ENCODE measurements at places on chromosomes 4 and X. TPM values are rescaled to one million over a fixed set of nuclear protein-coding genes. Genes with fewer than 3 reads are reported as not detected.
A peak's percentile ranks its signal among the peaks of the same experiment; 100 is the strongest.

GRCh38 chrX:41045960-41046567 is 39.2 kb upstream of the USP9X start:
- H3K27me3 ChIP-seq = peaks cover 10% of the 10 kb centered on the region
- no peak overlapping the region for H3K4me3 ChIP-seq
- no peaks in the 10 kb centered on the region for H3K36me3 ChIP-seq
- no peaks in the 10 kb centered on the region for H3K4me1 ChIP-seq
- no peak for DNase-seq
- H3K27ac ChIP-seq = no peak overlapping the region

DNA sequence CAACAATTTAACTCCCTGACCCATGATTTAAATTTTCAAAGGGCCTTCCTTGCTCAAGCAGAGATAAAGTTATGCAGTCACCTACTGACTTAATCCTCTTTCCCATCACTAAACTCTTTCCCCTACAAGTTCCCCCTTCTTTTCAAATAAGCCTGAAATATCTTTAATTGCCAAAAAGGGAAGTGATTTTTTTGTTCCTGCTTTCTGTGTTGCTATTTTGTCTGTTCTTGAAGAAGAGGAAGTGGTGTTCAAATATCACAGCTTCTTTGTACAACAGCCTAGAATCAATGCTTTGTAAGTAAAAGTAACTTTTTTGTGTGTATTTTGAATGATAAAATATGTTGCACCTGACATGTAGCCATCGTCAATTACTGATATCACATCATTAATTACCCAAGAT is 595.9 kb downstream of the CENPC start:
- H3K36me3 ChIP-seq = no peaks in the 10 kb centered on the region
- no peak overlapping the region for H3K27ac ChIP-seq
- no peak overlapping the region for H3K4me3 ChIP-seq
- H3K27me3 ChIP-seq = no peaks in the 10 kb centered on the region
- H3K4me1 ChIP-seq = no peaks in the 10 kb centered on the region
- DNase-seq = no peak

Gene VEGFD
- polyA plus RNA-seq = not detected

GRCh38 chrX:23332101-23332887 is 2.4 kb upstream of the PTCHD1 start:
- H3K4me1 ChIP-seq = peaks cover 2% of the 10 kb centered on the region
- peak overlapping the region; percentile 10 for H3K4me3 ChIP-seq
- no peak for DNase-seq

Gene DCAF4L1
- 0.08 TPM for polyA plus RNA-seq

- H3K27me3 ChIP-seq = no peaks in the 10 kb centered on the region
- H3K4me3 ChIP-seq = no peak overlapping the region
- DNase-seq = no peak
- H3K36me3 ChIP-seq = no peaks in the 10 kb centered on the region
- no peak overlapping the region for H3K27ac ChIP-seq
- no peaks in the 10 kb centered on the region for H3K4me1 ChIP-seq
Measured at GRCh38 chrX:47776292-47777006, 60.3 kb upstream of the ZNF81 start.

GRCh38 chr4:6184169-6184568 is 16.2 kb downstream of the JAKMIP1 start:
- peaks cover 36% of the 10 kb centered on the region for H3K4me1 ChIP-seq
- peaks cover 6% of the 10 kb centered on the region for H3K27me3 ChIP-seq
- H3K27ac ChIP-seq = no peak overlapping the region
- no peak overlapping the region for H3K4me3 ChIP-seq
- peaks cover 31% of the 10 kb centered on the region for H3K36me3 ChIP-seq
- no peak for DNase-seq

Gene MSL3
- 40.5 TPM for polyA plus RNA-seq

Gene RASSF6
- not detected for polyA plus RNA-seq

Gene PAGE4
- not detected for polyA plus RNA-seq

DNA sequence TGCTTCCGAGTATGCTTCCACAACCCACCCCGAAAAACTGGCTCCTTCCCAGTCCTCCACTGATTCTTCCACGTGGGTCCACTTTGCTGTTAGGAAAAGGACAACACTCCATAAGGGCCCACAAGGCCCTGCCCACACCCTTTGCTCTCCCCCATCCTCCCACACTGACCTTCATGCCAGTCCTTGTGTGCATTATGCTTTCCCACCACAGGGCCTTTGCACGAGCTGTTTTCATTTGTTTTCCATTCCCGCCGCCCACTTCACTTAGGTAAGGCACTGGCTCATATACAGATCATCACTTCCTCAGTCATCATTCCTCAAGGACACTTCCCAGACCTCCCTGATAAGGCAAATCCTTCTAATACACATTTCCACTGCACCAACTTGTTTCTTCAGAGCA is 16.8 kb upstream of the SEL1L3 start:
- no peak for DNase-seq

Gene CLNK
- polyA plus RNA-seq = 1.8 TPM

GRCh38 chr4:150305995-150306394 is 227.8 kb downstream of the DCLK2 start:
- no peak for DNase-seq
- H3K27me3 ChIP-seq = no peaks in the 10 kb centered on the region
- H3K27ac ChIP-seq = no peak overlapping the region
- H3K4me3 ChIP-seq = no peak overlapping the region
- H3K36me3 ChIP-seq = peaks cover 7% of the 10 kb centered on the region

DNA sequence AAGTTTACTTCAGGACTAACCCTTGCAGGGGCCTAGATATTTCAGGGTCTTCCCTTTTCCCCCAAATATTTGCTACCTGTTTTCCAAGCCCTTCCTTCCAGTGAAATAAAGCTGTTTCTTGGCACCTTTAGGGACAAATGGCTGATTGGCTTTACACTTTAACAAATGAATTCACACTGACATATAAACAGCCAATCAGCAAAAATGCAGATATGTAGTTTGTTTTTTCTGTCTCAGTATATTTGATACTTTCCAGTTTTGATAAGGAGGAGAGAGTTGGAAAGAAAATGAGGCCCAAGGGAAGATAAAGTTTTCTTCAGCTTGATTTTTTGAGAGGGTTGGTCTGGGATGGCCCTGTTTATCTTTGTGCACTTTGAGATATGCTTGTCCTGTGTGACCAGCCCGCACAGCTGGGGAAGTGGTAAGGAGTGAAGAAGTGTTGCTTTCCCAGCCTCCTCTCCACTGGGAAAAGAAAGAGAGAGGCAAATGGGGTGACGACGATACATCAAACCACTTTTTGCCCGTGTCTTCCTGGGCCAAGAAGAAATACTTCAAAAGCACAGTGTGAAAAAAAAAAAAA is 67.5 kb downstream of the MGST2 start:
- no peak overlapping the region for H3K4me3 ChIP-seq
- peaks cover 13% of the 10 kb centered on the region for H3K27me3 ChIP-seq
- no peak for DNase-seq
- H3K4me1 ChIP-seq = peaks cover 10% of the 10 kb centered on the region

DNA sequence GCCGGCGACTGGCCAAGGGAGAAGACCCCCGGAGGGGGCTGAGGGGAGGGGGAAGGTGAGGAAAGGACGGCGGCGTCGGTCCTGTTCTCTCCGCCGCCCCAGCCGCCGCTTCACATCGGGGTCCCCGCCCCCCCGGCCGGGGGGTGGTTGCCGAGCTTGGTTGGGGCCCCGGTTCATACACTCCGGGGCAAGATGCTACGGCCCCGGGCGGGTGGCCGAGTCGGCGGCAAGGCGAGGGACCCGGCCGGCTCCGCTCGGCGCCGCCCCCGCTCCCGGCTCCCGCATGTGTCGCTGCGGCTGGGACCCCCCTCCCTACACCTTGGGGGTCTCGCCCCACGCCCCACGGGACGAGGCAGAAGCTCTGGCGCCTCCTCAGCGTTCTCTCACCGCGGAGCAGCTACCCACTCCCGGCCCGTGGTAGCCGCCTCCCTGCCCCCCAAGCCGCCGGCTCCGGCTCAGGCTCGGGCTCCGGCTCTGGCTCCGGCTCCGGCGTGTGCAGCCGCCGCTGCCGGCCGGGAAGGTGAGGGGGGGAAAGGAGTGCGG is 461 bp downstream of the FBXW7 start:
- H3K4me3 ChIP-seq = peak overlapping the region; percentile 96
- H3K4me1 ChIP-seq = peaks cover 84% of the 10 kb centered on the region
- peak overlapping the region; percentile 100 for H3K27ac ChIP-seq
- H3K27me3 ChIP-seq = peaks cover 20% of the 10 kb centered on the region
- H3K36me3 ChIP-seq = no peaks in the 10 kb centered on the region

GRCh38 chrX:14361435-14361834 is 167.9 kb upstream of the GLRA2 start:
- H3K4me3 ChIP-seq = no peak overlapping the region
- H3K4me1 ChIP-seq = no peaks in the 10 kb centered on the region
- no peak for DNase-seq
- H3K36me3 ChIP-seq = no peaks in the 10 kb centered on the region
- H3K27me3 ChIP-seq = no peaks in the 10 kb centered on the region
- H3K27ac ChIP-seq = no peak overlapping the region

Gene SAGE1
- not detected for polyA plus RNA-seq

Gene CSN1S1
- 1.5 TPM for polyA plus RNA-seq

GRCh38 chr4:75637176-75637575 is 6.8 kb upstream of the CDKL2 start:
- peaks cover 2% of the 10 kb centered on the region for H3K4me1 ChIP-seq
- no peak overlapping the region for H3K4me3 ChIP-seq
- no peaks in the 10 kb centered on the region for H3K36me3 ChIP-seq
- DNase-seq = no peak
- H3K27me3 ChIP-seq = peaks cover 4% of the 10 kb centered on the region

Gene PF4V1
- polyA plus RNA-seq = not detected

Gene GPR119
- not detected for polyA plus RNA-seq

Gene SHROOM2
- polyA plus RNA-seq = not detected

Gene RTL5
- polyA plus RNA-seq = 0.19 TPM

Gene CT83
- not detected for polyA plus RNA-seq

Gene SLC10A4
- polyA plus RNA-seq = not detected

DNA sequence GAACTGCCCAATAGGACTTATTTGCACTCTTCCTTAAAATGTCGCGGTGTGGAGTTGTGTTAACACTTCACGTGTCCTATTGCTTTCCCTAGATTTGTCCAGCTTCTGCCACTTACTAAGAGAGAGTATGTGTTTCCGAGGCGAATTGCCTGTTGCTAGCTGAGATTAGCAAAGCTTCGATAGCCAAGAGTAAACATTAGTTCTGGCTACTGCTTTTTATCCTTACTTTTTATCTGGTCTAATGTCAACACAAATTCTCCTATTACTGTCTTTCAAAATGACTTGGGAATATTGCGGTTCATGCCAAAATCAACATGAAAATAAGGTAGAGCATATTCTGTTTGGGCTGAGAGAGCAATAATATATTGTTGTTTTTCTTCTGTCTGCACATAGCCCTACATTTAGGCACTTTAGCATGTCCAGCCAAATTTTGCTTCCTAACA is 90.4 kb upstream of the VEGFC start:
- DNase-seq = no peak
- no peak overlapping the region for H3K4me3 ChIP-seq
- H3K4me1 ChIP-seq = no peaks in the 10 kb centered on the region
- no peak overlapping the region for H3K27ac ChIP-seq
- H3K27me3 ChIP-seq = no peaks in the 10 kb centered on the region

Gene BRS3
- not detected for polyA plus RNA-seq

DNA sequence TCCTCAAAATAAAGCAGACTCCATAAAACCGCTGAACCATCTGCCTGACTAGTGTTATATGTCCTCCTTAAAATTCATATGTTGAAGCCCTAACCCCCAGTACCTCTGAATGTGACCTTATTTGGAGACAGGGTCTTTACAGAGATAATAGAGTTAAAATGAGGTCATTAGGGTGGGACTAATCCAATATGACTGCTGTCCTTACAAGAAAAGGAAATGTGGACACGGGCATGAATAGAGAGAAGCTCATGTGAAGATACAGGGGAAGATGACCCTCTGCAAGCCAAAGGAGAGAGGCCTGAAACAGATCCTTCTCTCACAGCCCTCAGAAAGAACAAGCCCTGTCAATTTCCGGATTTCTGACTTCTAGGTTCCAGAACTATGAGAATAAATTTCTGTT is 82.0 kb upstream of the KLHL13 start:
- no peaks in the 10 kb centered on the region for H3K36me3 ChIP-seq
- no peak overlapping the region for H3K27ac ChIP-seq
- DNase-seq = no peak
- no peaks in the 10 kb centered on the region for H3K27me3 ChIP-seq
- H3K4me3 ChIP-seq = no peak overlapping the region

GRCh38 chr4:172393220-172393619 is 580.0 kb downstream of the GALNTL6 start:
- H3K27me3 ChIP-seq = no peaks in the 10 kb centered on the region
- no peaks in the 10 kb centered on the region for H3K36me3 ChIP-seq
- no peaks in the 10 kb centered on the region for H3K4me1 ChIP-seq
- no peak overlapping the region for H3K27ac ChIP-seq
- no peak overlapping the region for H3K4me3 ChIP-seq

GRCh38 chrX:119871245-119871598 is 311 bp downstream of the RNF113A start:
- peak; percentile 76 for DNase-seq
- H3K4me3 ChIP-seq = peak overlapping the region; percentile 96
- H3K27ac ChIP-seq = peak overlapping the region; percentile 97
- peaks cover 52% of the 10 kb centered on the region for H3K4me1 ChIP-seq

Gene RPGR
- polyA plus RNA-seq = 4.2 TPM

Gene CDS1
- polyA plus RNA-seq = not detected

Gene TMSB15A
- not detected for polyA plus RNA-seq

GRCh38 chr4:33592701-33593100 is 2651.6 kb downstream of the ARAP2 start:
- no peak overlapping the region for H3K27ac ChIP-seq
- H3K4me1 ChIP-seq = no peaks in the 10 kb centered on the region
- no peaks in the 10 kb centered on the region for H3K27me3 ChIP-seq
- H3K36me3 ChIP-seq = no peaks in the 10 kb centered on the region

DNA sequence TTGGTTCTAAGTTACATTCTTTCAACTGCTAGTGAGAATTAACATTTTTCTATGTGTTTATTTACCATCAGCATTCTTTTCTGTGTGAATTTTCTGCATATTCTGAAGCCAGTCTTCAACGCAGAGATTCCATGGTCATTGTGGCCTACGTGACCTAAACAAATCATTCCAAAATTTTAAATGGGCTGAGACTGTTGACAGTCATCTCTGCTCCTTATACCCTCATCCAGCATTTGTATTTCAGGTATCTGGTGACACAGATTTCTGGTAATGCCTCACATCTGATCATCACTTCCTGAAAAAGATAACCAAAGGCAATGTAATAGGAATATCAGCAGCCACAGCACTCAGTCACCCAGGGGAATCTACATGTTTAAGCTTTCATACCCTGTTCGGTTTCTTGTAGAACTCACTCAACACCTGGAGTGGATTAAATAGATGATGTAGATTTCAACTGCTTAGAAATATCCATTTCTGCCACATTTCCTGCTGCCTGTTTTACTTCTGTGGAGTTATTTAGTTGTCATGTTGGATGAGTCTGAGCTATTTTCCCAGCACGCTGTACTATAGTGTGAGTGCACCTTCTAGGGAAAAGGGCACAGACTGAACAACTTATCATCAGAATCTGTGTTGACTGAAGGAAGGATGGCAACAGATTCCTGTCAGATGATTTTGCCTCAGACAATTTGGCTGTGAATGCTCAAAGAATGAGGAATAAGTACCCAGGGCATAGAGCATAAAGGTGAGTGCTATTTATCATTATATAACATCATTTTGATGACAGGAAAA is 73.0 kb upstream of the HPGD start:
- no peak overlapping the region for H3K4me3 ChIP-seq
- DNase-seq = no peak
- H3K36me3 ChIP-seq = no peaks in the 10 kb centered on the region
- H3K4me1 ChIP-seq = peaks cover 18% of the 10 kb centered on the region

Gene BMX
- not detected for polyA plus RNA-seq

Measured in immature natural killer cell (primary cell).